ENCODE measurements at places on chromosomes 11 and 22.
A peak's percentile ranks its signal among the peaks of the same experiment; 100 is the strongest.

- no peak for DNase-seq
These were observed 2.4 kb downstream of the GRK3 start for GRCh38 chr22:25566898-25567235.

- no peak for DNase-seq
These were observed 5.4 kb downstream of the PDE2A start for GRCh38 chr11:72668629-72669347.

GRCh38 chr22:48808038-48808960 is 1019.4 kb downstream of the BRD1 start:
- no peak for DNase-seq

DNA sequence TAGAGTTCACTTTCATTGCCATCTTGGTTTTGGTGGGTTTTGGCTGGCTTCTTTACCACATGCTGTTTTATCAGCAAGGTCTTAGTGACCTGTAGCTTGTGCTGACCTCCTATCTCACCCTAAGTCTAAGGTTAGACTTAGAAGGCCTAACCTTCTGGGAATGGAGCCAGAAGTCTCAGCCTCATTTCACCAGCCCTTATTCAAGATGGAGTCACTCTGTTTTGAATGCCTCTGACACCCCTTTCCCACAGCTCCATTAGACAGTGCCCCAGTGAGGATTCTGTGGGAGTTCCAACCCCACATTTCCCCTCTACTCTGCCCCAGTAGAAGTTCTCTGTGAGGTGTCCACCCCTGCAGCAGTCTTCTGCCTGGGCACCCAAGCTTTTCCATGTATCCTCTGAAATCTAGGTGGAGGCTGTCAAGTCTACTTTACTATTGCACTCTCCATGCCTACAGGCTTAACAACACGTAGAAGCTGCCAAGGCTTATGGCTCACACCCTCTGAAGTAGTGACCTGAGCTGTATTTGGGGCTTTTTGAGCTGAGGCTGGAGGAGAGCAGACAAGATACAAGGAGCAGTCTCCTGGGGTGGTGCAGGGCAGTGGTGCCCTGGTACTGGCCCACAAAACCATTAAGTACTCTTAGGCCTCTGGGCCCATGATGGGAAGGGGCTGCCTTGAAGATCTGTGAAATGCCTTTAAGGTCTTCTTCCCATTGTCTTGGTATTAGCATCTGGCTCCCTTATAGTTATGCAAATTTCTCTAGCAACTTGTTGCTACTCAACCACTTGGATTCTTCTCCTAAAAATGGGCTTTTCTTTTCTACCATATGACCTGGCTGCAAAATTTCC is 65.9 kb upstream of the SC5D start:
- DNase-seq: no peak

- DNase-seq: no peak
These were observed 28.4 kb downstream of the TRPC6 start for GRCh38 chr11:101555366-101555765.

DNA sequence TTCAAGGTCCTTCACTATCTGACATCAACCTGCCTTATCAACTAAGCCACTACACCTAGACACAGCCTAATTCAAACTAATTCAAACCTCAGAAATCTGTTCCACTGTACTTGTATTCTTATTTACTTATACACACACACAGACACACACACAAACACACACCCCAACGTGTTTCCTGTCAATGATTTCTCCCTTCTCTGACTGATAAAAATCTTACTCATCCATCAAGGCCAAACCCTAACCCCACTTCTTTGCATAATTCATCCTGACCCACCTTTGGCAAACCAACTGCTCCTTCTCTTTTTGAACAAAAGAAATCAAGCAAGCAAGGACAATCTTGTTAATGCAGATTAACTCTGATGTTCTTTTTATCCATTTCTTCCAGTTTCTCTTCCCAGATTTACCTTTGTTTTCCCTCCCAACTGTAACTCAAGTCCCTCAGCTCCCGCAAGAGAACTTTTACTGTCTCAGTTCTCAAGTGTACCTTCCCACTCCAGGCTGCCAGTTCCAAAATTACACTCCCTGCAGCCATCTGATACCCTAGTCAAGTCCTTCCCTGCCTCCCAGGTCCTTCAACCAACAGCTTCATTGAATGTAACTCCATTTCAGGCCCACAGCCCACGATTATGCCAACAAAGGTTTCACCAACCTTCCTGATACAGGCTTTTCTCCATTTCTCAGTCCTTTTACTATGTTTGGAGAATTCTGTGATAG is 78.3 kb downstream of the PAK1 start:
- DNase-seq: no peak

GRCh38 chr11:737366-737765 is 9.9 kb upstream of the TALDO1 start:
- DNase-seq: no peak

DNA sequence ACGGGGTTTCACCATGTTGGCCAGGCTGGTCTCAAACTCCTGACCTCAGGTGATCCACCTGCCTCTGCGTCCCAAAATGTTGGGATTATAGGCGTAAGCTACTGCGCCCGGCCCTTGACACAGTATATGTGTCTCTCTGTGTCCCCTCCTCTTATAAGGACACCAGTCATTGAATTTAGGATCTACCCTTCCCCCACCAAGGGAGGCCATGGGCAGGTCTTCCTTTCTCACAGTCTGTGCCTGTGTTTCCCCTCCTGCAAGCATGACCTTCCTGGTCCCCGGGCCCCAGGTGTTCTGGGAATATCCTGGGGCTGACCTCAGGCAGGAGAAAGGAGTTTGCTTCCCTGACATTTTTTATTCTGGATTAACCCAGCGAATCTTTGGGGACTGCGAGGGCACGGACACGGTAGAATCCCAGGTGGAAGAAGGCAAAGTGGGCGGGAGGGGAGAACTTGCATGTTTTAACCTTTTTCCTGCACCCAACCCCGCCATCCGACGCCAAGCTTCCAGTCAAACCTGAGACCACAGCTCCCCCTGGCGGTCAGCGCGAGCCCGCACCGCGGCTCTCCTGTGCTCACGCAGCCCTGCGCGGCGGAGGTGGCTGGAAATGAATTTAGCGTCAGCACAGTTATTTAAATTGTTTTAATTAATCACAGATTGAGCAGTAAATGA is 42.1 kb upstream of the ISX start:
- peak; percentile 67 for DNase-seq

- DNase-seq: no peak
These were observed 2.2 kb downstream of the OR51V1 start for GRCh38 chr11:5198285-5198684.

GRCh38 chr11:98104249-98104648 is 916.5 kb upstream of the CNTN5 start:
- no peak for DNase-seq

DNA sequence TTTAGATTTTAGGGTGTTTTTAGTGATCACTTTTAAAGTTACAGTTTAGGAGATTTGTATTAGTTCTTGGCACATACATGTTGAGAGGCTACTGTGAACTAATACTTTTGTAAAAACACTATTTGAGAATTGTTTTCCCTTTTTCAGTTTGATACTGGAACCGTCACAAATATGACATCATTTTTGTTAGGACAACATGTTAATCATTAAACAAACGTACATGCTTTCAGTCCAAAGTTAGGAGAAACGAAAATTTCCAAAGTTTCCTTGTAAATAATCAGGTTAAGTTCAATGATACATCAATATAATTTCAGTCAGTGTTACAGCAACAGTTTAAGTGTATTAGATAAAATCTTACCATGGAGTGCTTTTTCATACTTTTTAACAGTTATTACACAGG is 53.1 kb downstream of the SPECC1L start:
- DNase-seq: no peak

DNA sequence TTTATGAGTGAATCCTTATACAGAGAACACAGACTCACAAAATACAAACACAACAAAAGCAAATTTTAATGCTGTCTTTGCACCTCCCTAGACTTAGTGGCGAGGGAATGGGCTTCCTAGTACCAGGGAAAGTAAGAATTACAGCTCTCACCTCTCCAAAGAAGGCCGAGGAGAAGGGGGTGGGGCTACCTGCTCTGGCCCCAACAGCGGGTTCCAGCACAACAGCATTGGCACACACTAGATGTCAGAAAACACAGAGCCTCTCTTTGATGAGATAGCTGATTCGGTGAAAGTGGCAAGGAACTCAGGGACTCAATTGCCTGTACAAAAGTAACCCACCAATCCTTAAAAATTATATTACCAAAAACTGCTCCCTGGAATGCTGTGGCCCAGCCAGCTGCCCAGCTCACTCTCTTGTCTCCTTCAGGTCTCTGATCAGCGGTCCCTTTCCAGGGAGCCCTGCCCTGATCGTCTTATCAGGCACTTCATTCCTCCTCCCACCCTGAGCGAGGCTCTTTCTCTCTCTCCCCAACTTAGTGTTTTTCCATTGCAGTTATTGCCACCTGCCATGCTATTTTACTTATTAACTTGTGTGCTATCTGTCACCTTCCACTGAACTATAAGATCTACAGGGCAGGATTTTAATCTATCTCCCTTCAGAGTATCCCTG is 30.7 kb downstream of the SPON1 start:
- DNase-seq: no peak

GRCh38 chr11:61973476-61974162 is 6.2 kb upstream of the FTH1 start:
- no peak for DNase-seq

- DNase-seq: peak; percentile 74
These were observed 164.6 kb downstream of the ETS1 start for GRCh38 chr11:128422576-128423370.

- DNase-seq: peak; percentile 19
These were observed 52.7 kb downstream of the LINC01488 start for GRCh38 chr11:69534166-69534530.

- DNase-seq: no peak
These were observed 8.1 kb upstream of the GLYAT start for GRCh38 chr11:58739725-58740430.

DNA sequence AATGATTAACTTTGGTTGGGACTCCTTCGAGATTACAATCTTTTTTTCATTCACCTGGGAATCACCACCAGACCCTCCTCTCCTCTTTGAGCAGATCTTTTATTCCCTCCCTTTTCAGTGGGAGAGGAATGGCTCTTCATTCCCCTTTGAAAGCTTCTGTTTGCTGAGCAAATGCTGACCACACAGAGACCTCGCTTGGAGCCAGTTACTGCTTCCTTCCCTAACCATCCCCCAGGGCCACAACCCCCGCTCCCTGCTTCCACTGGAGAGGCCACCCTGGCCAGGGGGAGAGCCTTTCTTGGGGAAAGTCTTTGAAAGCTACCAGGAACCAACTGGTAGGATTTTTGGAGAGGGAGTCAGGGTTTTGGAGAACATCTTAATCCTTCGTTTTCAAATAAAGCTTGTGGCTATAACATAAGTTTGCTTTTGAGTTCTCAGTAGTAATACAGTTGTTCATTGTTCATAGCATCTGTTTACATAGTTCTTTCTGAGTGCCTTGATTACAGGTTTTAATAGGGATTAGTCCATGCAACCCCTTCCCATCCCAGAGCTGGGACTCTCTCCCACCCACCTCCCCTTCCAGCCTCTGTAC is 138.4 kb downstream of the DBX1 start:
- no peak for DNase-seq

GRCh38 chr11:10855295-10855694 is 2.6 kb downstream of the ZBED5 start:
- no peak for DNase-seq

DNA sequence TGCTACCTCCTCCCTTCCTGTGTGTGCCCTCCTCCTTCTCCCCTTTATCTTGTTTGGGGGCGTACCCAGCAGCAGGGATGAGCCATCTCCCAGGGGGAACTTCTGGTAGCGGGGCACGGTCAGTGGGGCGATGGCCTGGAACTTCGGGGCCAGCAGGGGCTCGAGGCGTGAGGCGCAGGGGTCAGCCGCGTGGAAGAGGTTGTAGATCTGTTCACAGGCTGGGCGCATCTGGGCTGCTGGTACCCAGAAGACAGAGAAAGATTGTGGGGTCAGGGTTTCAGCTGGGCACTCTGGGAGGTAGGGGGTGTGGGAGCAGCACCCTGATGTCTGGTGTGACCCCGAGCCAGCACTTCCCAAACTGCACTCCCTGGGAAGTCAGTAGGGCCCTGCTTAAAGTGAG is 9.1 kb downstream of the PITPNM1 start:
- no peak for DNase-seq

DNA sequence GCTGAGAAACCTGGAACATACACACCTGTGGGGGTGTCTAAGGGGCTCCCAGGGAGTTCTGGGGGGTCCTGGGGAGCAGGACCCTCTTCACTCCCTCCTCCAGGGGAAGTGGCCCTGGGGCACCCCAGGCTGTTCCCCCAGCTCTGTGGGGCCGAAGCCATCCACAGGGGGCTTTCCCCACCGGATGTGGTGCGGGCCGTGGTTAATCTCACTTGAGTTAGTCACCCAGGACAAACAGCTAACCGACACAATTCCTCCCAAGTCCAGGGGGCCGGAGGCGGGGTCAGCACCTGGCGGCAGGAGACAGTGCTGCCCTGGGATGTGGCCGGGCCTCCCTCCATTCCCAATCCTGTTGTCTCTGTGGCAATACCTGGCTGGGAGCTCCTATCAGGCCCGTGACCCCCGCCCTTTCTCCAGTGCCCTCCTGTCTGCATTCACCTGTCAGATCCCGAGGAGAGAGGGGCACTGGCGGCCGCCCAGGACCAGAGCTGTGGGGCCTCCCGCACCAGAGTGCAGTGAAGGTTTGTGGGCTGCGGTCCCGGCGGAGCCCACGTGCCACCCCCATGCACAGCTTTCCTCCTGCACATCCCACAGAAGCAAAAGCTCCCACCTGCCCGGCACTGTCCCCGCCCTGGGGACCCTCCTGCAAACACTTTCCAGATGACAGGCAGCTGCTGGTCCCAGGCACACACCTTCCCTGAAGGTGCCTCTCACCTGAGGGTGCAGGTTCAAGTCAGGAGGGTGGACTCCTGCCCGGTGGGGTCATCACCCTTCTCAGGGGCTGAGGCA is 5.2 kb upstream of the MUC5AC start:
- no peak for DNase-seq

DNA sequence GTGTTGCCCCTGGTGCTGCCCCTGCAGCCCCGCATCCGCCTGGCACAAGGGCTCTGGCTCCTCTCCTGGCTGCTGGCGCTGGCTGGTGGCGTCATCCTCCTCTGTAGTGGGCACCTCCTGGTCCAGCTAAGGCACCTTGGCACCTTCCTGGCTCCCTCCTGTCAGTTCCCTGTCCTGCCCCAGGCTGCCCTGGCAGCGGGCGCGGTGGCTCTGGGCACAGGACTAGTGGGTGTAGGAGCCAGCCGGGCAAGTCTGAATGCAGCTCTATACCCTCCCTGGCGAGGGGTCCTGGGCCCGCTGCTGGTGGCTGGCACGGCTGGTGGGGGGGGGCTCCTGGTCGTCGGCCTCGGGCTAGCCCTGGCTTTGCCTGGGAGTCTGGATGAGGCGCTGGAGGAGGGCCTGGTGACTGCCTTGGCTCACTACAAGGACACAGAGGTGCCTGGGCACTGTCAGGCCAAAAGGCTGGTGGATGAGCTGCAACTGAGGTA is 278 bp downstream of the ROM1 start:
- DNase-seq: no peak

- DNase-seq: no peak
These were observed 10.6 kb downstream of the LHFPL7 start for GRCh38 chr22:24935771-24936483.

DNA sequence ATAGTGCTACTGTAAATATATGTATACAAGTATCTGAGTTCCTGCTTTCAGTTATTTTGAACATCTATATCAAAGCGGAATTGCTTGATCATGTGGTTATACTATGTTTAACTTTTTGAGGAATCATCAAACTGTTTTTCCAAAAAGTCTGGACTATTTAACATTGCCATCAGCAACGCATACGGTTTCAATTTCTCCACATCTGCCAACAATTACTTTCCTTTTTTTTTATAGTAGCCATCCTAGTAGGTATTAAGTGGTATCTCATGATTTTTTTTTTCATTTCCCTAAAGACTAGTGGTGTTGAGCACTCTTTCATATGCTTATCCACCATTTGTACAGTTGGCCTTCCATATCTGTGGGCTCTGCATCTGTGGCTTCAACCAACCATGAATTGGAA is 1.3 kb upstream of the UBE4A start:
- DNase-seq: no peak

Data from right hindlimb (tissue), 1 donor.